Nasal cavity respiratory epithelium epithelial cell of viscerocranial mucosa (primary cell): ENCODE measurements at places on chromosomes 2 and 18. TPM values are rescaled to one million over a fixed set of nuclear protein-coding genes. Genes with fewer than 3 reads are reported as not detected.

FBLN7 gene
- under 0.01 and 0.57 TPM in 2 replicates for total RNA-seq

CPO gene
- total RNA-seq: 0.14 TPM in 1 of 2 replicates, not detected in the other

CNGA3 gene
- total RNA-seq: not detected in 2 replicates

UGT1A10 gene
- total RNA-seq: 1.2 TPM in 1 of 2 replicates, not detected in the other

TCF23 gene
- total RNA-seq: under 0.01 TPM in 1 of 2 replicates, not detected in the other

TUBA4B gene
- total RNA-seq: not detected in 2 replicates

SPC25 gene
- not detected in 2 replicates for total RNA-seq

SOWAHC gene
- 81.3 and 97.8 TPM in 2 replicates for total RNA-seq

CAB39 gene
- total RNA-seq: 119 and 149 TPM in 2 replicates

CYRIA gene
- 1.4 and 9.6 TPM in 2 replicates for total RNA-seq

RAD51AP2 gene
- total RNA-seq: 0.34 and 0.57 TPM in 2 replicates

XDH gene
- 8.2 and 16.9 TPM in 2 replicates for total RNA-seq

MC2R gene
- not detected in 2 replicates for total RNA-seq

ASIC4 gene
- 0.34 TPM in 1 of 2 replicates, not detected in the other for total RNA-seq

LTBP1 gene
- total RNA-seq: 7.9 and 44.0 TPM in 2 replicates

ATG9A gene
- 33.2 and 69.6 TPM in 2 replicates for total RNA-seq

DSG1 gene
- 0.07 and 4.4 TPM in 2 replicates for total RNA-seq

IFIH1 gene
- total RNA-seq: 6.8 and 27.3 TPM in 2 replicates

DPP4 gene
- total RNA-seq: 5.5 and 9.3 TPM in 2 replicates

RNPEPL1 gene
- 13.0 and 49.7 TPM in 2 replicates for total RNA-seq

ONECUT2 gene
- under 0.01 and 0.07 TPM in 2 replicates for total RNA-seq

LDLRAD4 gene
- 0.85 TPM in 1 of 2 replicates, not detected in the other for total RNA-seq

ACTG2 gene
- under 0.01 and 0.21 TPM in 2 replicates for total RNA-seq

COLEC12 gene
- not detected in 2 replicates for total RNA-seq

PDCD1 gene
- not detected in 2 replicates for total RNA-seq

HOXD13 gene
- not detected in 2 replicates for total RNA-seq

CNPPD1 gene
- 29.2 and 32.5 TPM in 2 replicates for total RNA-seq

RAB17 gene
- total RNA-seq: 0.34 and 1.5 TPM in 2 replicates

IL36B gene
- total RNA-seq: under 0.01 TPM in 1 of 2 replicates, not detected in the other

SH3BP4 gene
- total RNA-seq: 35.2 and 48.0 TPM in 2 replicates

TXNDC2 gene
- total RNA-seq: under 0.01 TPM in 1 of 2 replicates, not detected in the other

OSR1 gene
- 0.50 and 1.7 TPM in 2 replicates for total RNA-seq

ESPNL gene
- total RNA-seq: under 0.01 and 0.14 TPM in 2 replicates

SKOR2 gene
- total RNA-seq: not detected in 2 replicates

TMEFF2 gene
- under 0.01 TPM in 1 of 2 replicates, not detected in the other for total RNA-seq

ELOA2 gene
- total RNA-seq: not detected in 2 replicates

ALK gene
- total RNA-seq: 0.14 TPM in 1 of 2 replicates, not detected in the other

SLC9A4 gene
- 0.07 TPM in 1 of 2 replicates, not detected in the other for total RNA-seq

ABCG5 gene
- not detected in 2 replicates for total RNA-seq

KCNG3 gene
- under 0.01 TPM in 2 replicates for total RNA-seq

UGT1A8 gene
- total RNA-seq: under 0.01 and 0.14 TPM in 2 replicates

XIRP2 gene
- total RNA-seq: not detected in 2 replicates

KRTCAP3 gene
- 13.3 and 13.9 TPM in 2 replicates for total RNA-seq

CD8A gene
- 0.07 TPM in 1 of 2 replicates, not detected in the other for total RNA-seq

SERPINB3 gene
- total RNA-seq: 32.5 and 258 TPM in 2 replicates

CDH19 gene
- under 0.01 TPM in 1 of 2 replicates, not detected in the other for total RNA-seq
